ENCODE measurements at places on chromosomes 3 and 15.

GRCh38 chr3:27963519-27963918 is 241.4 kb upstream of the EOMES start:
- no peak for DNase-seq

- no peak for DNase-seq
Observed at GRCh38 chr3:141305436-141305835, 62.9 kb upstream of the ZBTB38 start.

DNA sequence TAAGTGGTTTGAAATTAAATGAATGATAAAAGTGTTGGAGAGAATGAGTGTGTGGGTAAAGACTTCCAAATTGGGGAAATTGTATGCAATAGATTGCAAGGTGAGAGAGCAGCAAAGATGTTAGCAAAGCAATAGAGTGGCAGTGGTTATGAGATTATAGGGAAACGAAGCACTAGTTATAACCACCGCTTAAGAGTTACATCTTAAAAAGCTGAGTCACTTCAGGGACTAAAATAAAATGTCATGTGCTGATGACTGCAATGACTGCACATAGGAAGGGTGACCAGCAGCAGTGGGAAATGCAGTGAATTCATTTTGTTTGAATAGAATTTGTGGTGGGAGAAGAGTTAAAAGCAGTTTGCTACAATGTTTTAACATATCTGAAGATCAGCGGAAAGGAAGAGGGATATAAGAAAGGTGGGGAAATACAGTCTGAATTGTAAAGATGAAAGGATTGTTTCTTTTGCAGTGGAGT is 127.3 kb downstream of the RAP2B start:
- peak; percentile 11 for DNase-seq

- DNase-seq: no peak
Observed at GRCh38 chr3:42936157-42936981, 30.4 kb downstream of the ZNF662 start.

GRCh38 chr15:32722136-32722535 is 4.3 kb downstream of the GREM1 start:
- DNase-seq: no peak

DNA sequence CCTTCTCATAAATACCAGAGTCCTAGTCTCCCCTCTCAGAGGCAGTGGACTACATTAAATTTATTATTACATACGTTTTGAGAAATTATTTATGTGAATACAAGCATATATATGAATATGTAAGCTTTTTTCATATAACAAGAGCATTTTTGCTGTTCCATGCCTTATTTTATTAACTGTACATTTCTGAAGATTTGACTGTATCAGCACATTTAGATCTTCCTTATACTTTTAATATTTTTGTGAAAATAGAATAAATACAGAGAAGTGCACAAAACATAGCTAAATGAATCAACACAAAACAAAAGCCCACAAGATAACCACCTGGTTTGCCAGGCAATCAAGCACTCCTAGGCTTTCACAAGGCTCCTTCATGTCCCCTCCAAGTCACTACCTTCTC is 27.8 kb downstream of the HHLA2 start:
- DNase-seq: no peak

Measured in KG1 (cell line).